SK-N-DZ (cell line): ENCODE measurements at places on chromosomes 13 and 19.

GRCh38 chr19:10189616-10190015 is 5.1 kb downstream of the DNMT1 start:
- no peak for DNase-seq

DNA sequence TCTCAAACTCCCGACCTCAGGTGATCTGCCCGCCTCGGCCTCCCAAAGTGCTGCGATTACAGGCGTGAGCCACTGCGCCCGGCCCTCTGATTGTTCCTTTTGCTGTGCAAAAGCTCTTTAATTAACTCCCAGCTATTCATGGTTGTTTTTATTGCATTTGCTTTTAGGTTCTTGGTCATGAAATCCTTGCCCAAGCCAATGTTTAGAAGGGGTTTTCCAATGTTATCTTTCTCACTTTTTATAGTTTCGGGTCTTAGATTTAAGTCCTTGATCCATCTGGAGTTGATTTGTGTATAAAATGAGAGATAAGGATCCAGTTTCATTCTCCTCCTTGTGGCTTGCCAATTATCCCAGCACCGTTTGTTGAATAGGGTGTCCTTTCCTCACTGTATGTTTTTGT is 19.2 kb upstream of the GRTP1 start:
- no peak for DNase-seq

GRCh38 chr13:99709134-99709533 is 207.9 kb downstream of the TM9SF2 start:
- DNase-seq, result no peak

GRCh38 chr19:32233885-32234284 is 111.5 kb upstream of the ZNF507 start:
- DNase-seq, result no peak

GRCh38 chr13:92913840-92914239 is 312.8 kb upstream of the GPC6 start:
- no peak for DNase-seq

DNA sequence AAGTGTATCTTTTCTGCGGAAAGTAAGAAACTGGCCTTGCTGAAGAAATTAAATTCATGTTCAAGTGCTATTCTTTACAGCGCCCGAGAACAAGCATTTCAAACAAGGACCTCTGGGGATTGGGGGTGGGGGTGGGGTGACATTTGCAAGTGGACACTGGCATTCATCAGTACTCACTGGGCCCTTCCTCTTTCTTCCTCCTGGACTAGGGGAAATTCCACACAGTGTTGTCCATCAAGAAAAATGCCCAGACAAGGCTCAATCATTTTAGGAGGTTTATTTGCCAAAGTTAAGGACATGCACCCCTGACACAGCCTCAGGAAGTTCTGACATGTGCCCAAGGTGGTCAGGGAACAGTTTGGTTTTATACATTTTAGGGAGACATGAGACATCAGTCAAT is 22.9 kb upstream of the OR10H1 start:
- DNase-seq, result no peak

- DNase-seq, result peak; percentile 75
These were observed at the start of gene SELENOW for GRCh38 chr19:47778049-47778953. SELENOW (plus strand) TSS chr19:47778703; CDS start chr19:47778786, 83 bp downstream.

GRCh38 chr13:21171420-21171819 is 4.9 kb downstream of the SKA3 start:
- DNase-seq, result no peak

- no peak for DNase-seq
These were observed 466.5 kb downstream of the UQCRFS1 start for GRCh38 chr19:28746478-28746877.

GRCh38 chr13:81986308-81986707 is 1645.4 kb upstream of the SPRY2 start:
- DNase-seq, result no peak

DNA sequence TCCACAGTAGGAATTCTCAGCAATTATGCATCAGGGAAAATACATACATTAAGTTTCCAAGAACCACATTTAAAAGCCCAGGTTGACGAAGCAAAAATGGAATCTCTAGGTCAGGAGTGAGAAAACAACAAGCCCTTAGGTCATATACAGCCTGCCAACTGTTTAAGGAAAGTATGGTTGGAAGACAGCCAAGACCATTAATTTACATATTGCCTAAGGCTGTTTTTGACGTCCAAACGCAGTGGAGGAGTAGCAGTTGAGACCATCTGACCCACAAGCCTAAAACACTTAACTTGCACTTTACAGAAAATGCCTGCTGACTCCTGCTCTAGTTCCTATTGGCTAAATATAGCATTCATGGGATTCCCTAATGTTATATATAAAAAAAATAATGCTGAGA is 299.0 kb downstream of the ITGBL1 start:
- DNase-seq, result no peak

DNA sequence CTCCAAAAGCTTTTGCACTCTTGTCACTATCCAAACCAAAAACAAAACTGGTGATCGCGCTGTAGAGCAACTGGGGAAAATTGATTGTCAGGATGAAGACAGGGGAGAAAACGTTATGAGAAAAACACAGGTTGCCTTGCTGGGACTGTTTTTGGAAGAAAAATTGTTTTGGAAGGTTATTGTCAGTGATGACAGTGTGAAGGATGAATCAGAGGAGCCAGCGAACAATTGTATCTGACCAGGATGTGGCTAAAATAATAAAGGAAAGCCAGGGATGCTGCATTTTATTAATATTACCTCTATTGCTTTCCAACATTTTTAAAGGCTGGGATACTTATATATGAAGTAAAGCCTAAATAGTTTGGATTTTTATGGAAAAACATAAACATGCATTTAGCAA is 334.0 kb downstream of the SPRY2 start:
- no peak for DNase-seq

DNA sequence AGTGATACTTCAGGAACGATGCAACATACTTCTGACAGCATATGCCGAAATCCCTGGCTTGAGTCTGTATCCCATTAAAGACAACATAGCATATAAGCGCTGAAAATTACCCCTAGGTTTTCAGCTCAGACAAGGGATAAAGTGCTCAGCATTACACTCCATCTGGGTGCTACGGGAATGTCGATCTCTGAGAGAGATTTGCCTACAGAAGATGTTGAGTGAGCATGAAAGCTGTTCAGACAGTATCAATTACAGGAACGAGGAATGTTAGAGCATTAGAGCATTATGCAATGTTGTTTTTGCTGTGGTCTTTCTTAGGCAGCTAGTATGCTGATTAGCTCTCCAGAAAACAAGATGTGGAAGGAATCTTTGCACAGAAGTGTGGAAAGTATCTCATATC is 484.5 kb downstream of the LIG4 start:
- DNase-seq, result peak; percentile 27

GRCh38 chr13:52827839-52828238 is 20.6 kb downstream of the PCDH8 start:
- DNase-seq, result no peak

DNA sequence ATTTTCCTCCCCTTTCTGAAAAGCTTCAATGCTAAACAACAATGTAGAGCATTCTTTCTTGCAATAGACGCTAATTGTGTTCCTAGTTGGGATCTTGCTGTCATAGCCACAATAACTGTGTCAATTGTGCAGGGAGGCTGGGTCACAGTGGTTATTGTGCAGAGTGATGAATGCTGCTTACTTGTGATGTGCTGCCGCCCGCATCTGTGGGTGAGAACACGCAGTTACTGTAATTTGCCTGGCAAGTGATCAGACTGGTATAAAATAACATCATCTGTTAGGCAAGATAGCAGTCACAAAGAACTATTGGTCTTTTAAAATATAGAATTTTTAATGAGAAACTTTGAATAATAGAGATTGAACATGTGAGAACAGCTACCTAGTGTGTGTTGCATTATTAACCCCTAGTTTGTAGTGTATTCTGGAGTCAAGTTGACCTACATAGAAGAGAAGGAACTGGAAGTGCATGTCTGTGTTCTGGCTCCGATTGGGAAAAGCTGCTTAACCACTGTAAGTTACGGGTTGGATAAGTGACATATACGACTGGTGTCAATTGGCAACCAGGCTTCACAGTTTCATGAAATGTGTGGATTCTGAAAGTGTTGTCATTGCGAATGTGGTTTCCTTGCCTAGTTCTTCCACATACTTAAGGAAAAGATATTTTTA is 43.6 kb downstream of the SLAIN1 start:
- DNase-seq, result no peak

DNA sequence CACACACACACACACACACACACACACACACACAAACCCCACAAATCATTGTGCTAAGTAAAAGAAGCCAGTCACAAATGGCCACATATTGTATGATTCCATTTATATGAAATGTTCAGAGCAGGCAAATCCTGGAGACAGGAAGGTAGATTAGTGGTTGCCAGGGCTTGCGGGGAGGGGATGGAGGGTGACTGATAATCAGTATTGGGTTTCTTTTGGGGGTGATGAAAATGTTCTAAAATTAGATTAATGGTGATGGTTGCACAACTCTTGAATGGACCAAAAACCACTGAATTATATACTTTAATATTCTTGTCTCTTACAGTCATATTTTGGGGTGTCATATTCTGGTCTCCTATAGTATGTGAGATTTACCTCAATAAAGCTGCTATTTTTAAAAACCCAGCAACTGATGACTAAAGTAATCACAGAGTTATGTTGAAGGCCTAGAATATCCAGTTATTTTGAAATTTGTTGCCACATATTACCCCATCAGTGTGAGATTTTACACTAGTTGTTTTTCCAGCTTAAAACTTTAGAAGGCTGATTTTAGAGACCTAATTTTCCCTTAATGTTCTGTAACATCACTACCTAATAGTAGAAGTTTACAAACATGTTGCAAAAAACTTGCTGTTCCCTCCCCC is 20.3 kb downstream of the FLT1 start:
- DNase-seq, result no peak

DNA sequence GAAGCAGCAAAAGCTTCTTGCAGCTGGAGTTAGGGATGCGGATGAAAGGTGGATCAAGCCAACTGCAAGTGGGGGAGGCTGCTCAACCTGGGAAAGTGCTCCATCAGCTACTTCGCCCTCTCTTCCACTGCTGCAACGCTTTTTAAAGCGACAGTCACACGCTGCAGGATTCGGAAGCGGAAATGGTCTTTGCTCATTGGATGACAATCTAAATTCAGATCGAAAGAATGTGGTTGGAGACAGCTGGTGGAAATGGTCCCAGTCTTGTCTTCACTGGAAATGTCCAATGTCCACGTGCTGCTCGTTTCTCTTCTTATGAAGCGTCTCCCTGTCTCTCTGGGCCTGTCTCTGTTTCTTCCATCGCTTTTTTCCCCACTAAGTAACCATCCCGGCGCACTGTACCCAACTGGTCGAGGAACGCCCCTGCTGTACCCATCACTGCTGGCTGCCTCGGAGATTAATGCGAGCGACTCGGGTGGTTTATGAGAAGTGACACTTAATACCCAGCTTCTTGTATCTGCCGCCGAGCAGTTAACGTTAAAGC is 2.1 kb upstream of the FGF9 start:
- DNase-seq, result peak; percentile 26

- DNase-seq, result no peak
These were observed 10.6 kb upstream of the RAB20 start for GRCh38 chr13:110571896-110572777.

DNA sequence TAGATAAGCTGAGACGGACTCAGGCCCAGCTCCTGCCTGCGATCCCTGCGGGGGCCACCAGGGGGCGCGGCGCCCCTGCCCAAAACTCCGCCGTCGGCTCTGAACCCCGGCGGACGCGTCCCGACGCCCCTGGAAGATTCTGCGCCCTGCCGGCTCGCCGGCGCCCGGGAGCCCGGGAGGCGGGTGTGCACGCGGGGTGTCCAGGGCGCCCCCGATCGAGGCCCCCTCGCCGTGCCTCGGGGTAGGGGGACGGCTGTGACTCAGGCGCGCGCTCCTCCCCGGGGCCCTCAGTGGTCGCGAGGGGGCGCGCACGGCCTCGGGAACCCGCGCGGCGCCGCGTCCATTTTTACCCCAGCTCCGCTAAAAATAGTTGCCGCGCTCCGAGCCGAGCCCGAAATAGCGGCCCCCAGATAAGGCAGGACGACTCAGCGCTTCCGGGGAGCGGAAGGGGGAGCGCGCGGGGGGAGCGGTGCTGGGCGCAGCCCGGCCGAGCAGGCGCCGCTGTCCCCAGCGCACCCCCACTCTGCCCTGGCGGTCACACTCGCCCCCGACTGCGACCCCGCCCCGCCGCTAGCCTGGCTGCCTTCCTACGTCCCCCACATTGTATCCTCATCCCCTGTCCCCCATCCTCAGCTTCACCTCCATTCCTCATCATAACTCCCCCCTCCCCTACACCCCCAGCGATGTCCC is 16.0 kb upstream of the ERCC1 start:
- DNase-seq, result peak; percentile 60

- no peak for DNase-seq
These were observed 610.2 kb downstream of the SLITRK1 start for GRCh38 chr13:83272076-83272475.

DNA sequence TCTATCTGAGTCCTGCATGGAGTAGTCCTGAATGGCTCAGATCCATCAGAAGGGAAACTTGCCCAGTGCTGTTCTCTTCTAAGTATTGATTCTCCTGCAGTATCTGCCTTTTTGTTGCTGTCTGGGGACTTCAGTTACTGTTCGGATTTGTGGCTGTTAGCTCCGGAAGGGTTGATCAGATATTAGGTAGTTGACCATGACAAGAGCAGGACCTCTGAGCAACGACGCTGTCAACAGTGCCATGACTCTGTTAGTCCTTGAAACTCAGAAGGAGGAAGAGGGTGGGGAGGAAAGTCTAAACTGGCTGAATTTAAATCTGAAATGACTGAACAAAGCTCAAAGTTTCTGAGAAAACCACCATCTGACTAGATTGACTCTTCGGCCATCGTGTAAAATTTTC is 42.2 kb downstream of the CCNE1 start:
- DNase-seq, result no peak

GRCh38 chr13:25752957-25753551 is 298.8 kb downstream of the SHISA2 start:
- no peak for DNase-seq

DNA sequence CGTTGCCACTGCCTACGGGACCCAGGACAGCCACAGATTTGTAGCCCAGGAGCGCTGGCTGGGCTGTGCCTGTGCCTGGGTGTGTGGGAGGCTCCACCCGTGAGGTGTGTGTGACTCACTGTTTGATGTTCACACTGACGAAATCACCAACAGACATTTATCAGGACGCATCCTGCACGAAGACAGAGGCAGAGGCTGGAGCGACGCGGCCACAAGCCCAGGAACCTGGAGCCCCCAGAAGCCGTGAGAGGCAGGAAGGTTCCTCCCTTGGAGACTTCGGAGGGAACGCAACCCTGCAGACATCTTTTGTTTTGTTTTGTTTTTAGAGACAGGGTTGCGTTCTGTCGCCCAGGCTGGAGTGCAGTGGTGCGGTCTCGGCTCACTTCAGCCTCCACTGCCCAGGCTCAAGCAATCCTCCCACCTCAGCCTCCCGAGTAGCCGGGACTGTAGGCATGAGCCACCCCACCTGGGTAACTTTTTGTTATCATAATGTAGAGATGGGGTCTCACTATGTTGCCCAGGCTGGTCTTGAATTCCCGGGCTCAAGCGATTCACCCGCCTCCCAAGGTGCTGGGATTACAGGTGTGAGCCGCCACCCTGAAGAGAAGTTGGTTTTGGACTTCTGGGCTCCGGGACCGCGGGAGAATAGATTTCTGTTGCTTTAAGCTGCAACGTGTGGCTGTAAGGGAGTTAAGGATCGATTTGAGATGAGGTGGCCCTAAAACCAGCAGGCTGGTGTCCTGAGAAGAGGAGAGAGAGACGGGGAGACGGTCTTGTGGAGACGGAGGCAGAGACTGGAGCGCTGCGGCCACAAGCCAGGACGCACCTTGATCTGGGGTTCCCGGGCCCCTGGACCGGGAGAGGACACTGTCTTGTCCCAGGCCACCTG is 24.9 kb upstream of the WDR18 start:
- no peak for DNase-seq
